Iris pigment epithelial cell (primary cell): ENCODE measurements at places on chromosomes 2 and 18.

GRCh38 chr2:203585516-203585915 lies 50.4 kb upstream of the RAPH1 start:
- DNase-seq: no peak

GRCh38 chr2:232523682-232524597 lies 2.0 kb upstream of the CHRND start:
- DNase-seq: peak; percentile 34

DNA sequence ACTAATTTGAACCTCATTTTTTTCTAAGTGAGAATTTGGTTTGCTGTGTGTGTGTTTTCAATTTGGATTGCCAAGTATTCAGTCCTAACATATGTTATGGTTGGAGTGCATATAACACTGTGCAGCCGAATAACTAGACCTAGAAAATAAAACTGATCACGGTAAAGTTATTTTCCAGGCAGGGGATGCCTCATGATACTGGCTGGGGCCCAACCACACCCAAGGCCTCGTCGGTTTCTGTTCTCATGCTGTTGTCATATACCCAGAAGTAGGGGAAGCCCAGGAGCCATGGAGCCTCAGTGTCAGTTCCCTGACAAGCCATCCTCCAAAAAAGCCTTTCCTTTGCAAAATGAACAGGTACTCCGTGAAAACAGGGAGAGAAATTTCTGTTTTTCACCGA lies 160.2 kb downstream of the GBX2 start:
- DNase-seq: no peak

DNA sequence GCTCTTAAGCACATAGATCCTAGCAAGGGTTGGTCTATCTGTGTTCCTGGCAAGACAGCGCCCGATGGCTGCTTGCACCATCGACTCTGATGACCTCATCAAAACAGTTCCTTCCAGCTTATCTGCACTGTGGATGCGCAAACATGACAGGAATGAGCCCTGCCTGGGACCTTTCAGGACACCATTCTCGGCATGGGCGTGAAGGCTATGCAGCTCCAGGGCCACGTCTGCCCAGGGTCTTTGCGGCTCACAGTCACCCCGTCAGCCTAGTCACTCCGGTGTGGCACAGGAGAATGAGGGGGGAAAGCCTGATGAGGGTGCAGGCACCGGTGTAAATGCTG lies 147.8 kb upstream of the TWIST2 start:
- DNase-seq: peak; percentile 78

DNA sequence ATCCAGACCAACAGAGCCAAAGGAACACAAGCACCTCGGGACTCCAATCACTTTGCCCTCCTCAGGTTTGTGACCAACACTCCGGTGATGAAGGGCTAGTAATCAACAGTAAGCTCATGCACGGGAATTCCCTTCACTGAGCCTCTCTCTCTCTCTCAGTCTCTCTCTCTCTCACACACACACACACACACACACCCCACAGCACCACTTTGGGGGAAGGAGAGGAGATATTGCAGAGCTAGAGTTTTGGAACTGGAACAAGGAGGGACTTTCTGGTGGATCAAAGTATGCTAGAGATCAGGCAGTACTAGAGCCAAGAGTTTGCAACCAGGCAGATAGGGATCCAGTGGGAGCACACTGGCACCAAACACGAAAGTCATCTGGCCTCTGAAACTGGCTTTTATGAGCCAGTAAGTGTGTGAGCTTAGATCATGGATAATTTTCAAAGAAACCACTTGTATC lies 98.7 kb downstream of the ANKRD44 start:
- DNase-seq: no peak

DNA sequence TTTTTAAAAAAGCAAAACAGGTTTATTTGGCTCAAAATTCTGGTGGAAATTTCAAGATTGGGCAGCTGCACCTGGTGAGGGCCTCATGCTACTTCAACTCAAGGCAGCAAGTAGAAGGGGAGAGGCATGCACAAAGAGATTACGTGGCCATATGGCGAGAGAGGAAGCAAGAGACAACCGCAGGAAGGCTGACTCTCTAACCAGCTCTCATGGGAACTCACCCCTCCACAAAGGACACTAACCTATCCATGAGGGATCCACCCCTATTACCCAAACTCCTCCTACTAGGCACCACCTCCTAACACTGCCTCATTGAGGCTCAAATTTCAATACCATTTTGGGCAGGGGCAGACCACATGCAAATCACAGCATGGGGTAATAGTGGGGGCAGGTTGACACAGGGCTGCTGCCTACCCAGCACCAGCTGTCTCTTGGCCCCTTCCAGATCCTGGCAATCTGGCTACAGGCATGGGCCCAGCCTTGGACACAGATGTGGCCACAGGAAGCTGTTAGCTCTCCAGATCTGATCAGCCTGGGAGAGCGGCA lies 2.0 kb upstream of the CAPN10 start:
- DNase-seq: peak; percentile 35

DNA sequence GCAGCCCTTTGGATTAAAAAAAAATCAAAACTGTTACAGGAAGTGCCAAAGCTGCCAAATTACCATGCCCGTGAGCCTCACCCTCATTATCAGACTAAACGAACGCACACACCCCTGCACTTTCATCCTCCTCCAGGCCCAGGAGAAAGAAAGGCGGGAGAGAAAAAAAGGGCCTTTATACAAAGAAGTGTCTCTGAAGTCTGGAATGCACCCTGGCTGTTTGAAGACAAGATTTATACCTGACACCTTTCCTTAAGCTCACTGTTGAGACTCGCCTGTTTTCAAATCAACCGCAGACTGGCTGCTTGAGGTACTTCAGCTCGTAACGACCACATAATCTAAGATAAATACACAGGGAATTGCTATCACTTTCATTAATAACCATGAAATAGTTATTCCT lies 31.0 kb downstream of the EDAR start:
- no peak for DNase-seq

GRCh38 chr2:3651691-3652648 lies 6.0 kb upstream of the ALLC start:
- peak; percentile 34 for DNase-seq

DNA sequence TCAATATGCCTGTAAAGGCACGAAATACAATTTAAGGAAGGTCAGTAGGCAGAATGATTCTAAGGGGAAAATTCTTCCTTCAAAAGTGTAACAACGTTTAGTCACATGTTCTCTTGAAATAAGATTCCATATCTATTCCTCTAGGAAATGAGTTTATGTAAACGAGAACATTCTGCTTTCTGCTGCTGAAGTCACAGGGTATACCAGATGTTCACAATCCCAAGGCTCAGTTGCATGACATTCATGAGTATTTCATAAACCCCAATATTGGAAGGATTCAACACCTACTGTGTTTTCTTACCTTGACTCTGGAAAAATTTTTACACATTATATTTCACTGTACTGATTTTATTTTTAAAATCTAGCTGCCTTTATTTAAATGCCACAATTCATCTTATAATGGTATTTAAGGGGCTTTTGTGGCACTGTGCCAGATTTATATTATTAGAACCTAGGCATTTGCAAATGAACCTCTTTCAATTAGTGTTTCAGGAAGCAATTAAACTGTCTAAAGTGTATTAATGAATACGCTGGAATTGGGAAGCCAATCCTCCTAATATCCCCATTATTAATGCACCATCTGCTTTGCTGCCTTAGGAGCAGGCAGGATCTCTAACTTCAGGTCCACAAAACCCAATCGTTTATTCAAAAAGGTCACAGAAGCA lies 542.6 kb upstream of the KLHL29 start:
- DNase-seq: no peak

DNA sequence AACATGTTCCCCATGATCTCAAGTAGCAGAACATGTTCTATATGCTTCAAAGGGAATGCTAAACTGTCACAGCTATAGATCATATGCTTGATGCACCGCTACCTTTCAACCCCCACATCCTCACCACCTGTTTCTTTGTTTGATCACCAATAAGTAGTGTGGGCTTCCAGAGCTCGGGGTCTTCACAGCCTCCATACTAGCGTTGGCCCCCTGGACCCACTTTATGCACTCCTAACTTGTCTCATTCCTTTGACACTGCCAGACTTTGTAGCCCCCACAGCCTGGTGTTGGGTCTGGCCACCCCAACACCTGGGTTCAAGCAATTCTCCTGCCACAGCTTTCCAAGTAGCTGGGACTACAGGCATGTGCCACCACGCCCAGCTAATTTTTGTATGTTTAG lies 11.6 kb upstream of the RBM44 start:
- DNase-seq: no peak

DNA sequence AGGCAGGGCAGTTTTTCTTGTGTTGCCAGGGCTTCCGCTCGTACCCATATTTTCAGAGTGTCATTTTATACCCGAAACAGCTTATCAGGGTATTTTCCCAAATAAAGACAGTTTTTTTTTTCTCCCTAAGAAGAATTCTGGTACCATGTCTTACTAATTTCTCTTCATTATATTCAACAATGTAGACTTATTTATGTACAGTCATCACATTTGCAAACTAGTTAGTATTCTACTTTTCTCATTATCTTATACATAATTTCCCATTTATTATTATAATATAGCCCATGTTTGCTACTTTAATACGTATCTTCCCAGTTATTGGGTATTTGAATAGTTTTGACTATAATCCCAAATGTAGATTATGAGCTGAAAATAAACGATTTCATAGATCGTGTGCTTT lies 36.5 kb upstream of the PAIP2B start:
- DNase-seq: no peak

GRCh38 chr2:23745726-23746105 lies 181.2 kb downstream of the ATAD2B start:
- peak; percentile 57 for DNase-seq

DNA sequence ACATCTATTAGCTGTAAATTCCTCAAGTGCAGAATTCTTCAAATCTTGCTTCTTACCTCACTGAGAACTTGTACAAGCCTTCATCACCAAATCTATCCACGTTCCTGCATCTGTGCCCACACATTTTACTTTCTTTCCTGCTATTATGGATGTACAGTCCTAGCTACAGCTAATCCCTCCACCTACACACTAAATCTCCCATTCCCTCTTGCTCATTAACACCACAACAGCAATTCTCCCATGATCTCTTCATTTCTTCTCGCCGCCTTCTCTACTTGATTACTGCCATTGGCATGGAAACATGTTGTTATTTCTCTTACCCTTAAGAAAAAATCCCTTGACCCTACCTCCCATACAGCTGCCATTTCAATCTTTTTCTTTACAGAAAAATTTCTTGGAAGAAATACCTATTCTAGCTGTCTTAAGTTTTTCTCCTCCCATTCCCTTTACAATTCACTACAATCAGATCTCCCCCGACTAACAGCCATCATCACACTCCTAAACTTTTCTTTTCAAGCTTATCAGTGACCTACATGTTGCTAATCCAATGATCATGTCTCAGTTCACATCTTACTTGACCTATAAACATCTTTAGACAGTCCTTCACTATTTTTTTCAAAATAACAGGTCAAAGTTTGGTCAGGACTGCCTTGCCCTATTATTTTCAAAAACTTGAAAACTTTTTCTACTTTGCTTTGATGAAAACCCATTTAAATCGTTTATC lies 41.0 kb downstream of the ROCK2 start:
- DNase-seq: no peak

- DNase-seq: no peak
Measured at GRCh38 chr2:232927032-232927792, 57.1 kb downstream of the SNORC start.

- DNase-seq: peak; percentile 68
Measured at GRCh38 chr2:159035790-159036411, 67.5 kb downstream of the TANC1 start.

GRCh38 chr2:186648130-186648529 lies 45.7 kb upstream of the FAM171B start:
- peak; percentile 33 for DNase-seq

GRCh38 chr18:30487962-30488361 lies 554.6 kb downstream of the DSC3 start:
- DNase-seq: peak; percentile 59

GRCh38 chr2:19988600-19988999 lies 1.3 kb downstream of the WDR35 start:
- DNase-seq: peak; percentile 36

GRCh38 chr2:139354518-139354917 lies 574.3 kb upstream of the NXPH2 start:
- no peak for DNase-seq

- no peak for DNase-seq
Measured at GRCh38 chr2:32200814-32201213, 35.1 kb downstream of the SLC30A6 start.

- no peak for DNase-seq
Measured at GRCh38 chr18:25962176-25962575, 128.2 kb downstream of the SS18 start.

- no peak for DNase-seq
Measured at GRCh38 chr2:110888411-110888810, 156.0 kb downstream of the ACOXL start.
